ENCODE measurements at places on chromosomes 13 and 19.

DNA sequence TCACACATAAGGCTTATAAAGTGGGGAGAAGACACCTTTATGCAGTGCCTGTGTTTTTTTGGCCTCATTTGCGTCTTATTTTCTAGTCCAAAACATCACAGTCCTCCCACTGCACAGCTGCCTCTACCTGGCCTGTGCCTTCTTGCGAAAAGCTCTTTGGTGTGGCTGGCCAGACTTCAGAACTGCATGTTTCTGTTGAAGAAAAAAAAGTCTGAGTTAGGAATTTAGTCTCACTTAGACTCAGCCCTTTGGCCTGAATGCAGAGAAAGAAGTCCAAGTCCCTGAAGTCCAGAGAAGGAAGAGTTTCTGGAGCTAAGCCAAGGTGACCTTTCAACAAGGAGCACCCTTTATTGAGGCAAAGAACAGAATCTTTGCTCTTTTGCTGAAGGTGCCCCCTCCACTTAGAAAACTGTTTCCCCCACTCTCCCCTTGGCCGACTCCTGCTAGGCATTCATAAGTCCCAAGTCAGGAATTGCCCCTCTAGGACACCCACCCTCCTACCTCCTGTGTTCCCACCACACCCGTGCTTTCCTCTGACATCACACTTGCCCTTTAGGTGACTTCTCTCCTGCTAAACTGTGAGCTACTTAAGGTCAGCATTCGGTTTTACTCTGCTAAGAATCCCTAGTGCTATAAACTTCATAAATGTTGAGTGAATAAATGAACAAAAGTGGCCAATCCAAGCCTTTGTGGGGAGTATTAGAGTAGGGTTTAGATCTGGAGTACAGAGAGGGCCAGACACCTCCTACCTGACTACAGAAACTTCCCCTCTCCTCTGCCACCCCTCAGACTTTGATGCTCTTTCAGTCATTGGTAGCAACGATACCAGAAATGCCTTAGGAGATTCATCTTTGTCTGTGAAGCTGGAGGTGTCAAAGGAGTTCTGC is 226.8 kb downstream of the LACC1 start:
- no peak for DNase-seq

GRCh38 chr19:10991521-10992081 is 30.8 kb downstream of the SMARCA4 start:
- DNase-seq, result no peak

DNA sequence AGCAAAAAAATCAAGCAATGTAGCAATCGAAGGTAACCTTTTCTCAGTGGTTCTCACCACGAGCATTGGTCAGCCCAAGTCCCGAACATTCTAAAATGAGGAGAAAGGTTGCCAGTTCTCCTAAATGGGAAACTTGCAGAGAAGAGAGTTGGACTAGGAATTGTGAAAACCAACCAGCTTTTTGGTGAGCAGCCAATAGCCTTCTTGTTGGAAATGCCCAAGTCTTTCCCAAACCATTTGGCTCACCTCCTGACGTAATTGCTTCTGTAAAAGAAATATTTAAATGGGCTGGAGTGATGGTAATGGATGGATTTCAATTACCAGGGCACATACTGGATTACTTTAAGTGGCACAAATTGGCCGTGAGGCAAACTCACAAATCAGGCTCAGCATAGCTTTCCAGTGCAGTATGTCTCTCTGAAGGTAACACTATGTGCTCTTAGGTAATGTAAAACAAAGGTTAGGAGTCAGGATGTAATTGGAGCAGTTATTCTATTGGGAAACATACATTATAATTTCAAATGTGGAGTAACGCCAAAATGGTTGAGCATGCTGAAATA is 423.2 kb downstream of the KLF5 start:
- DNase-seq, result no peak

GRCh38 chr13:96020155-96020575 is 33.0 kb downstream of the UGGT2 start:
- peak; percentile 67 for DNase-seq

All from ACHN (cell line).